Renal cortical epithelial cell (primary cell): ENCODE measurements at places on chromosomes 5 and 9. TPM values are rescaled to one million over a fixed set of nuclear protein-coding genes. Genes with fewer than 3 reads are reported as not detected.

DNA sequence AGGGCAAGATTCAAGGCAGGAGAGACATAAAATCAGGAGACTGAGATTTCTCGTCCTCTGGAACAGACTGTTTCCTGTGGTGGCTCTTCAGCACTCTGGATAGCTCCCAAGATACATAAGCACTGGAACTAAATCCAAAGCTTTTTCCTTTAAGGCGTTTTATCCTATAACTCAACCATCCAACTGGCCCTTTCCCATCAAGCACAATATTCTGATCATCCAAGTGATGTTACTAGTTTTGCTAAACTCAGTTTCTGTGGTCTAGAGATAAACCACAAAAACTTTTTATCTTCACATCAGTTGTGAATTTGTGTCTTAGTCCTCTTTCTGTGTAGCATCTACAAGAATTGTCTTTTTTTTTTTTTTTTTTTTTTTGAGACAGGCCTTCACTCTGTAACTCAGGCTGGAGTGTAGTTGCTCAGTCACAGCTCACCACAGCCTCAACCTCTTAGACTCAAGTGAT lies 299.4 kb downstream of the COX7C start:
- peak; percentile 30 for DNase-seq

- DNase-seq: no peak
Measured at GRCh38 chr9:126293522-126293889, 33.1 kb upstream of the MVB12B start.

GRCh38 chr5:16453609-16454008 lies 12.0 kb downstream of the ZNF622 start:
- DNase-seq: no peak

Gene ZNF782
- total RNA-seq: 4.5 and 5.0 TPM in 2 replicates

- DNase-seq: no peak
Measured at GRCh38 chr5:39941416-39941815, 516.6 kb upstream of the DAB2 start.

- DNase-seq: no peak
Measured at GRCh38 chr5:172973931-172974330, 9.6 kb upstream of the ATP6V0E1 start.

Gene SLC36A1
- total RNA-seq: 3.1 and 3.8 TPM in 2 replicates

- no peak for DNase-seq
Measured at GRCh38 chr9:126652140-126652582, 38.4 kb downstream of the LMX1B start.

DNA sequence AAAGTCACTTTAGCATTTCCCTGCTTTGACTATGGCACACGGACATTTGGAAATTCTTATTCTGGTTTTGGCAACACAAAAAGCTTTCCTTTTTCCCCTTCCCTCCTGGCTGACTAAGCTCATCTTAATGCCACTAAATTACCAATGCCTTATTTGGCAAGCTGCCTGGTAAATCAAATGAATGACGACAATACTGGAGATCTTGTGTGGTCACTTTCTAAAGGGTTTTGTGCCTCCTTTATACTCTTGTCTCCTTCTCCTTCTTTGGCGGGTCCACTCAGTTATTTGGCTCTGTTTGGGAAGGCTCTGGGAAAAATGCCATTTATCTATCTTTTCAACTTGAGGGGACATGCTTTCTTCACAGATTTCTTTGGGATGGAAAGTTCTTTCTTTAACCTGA lies 34.9 kb downstream of the SH3GL2 start:
- peak; percentile 94 for DNase-seq

GRCh38 chr5:42636946-42637345 lies 119.7 kb upstream of the CCDC152 start:
- no peak for DNase-seq

GRCh38 chr5:119269061-119269944 lies 86.5 kb upstream of the TNFAIP8 start:
- DNase-seq: peak; percentile 44

GRCh38 chr9:89555451-89556375 lies 49.1 kb upstream of the GADD45G start:
- DNase-seq: peak; percentile 88

- no peak for DNase-seq
Measured at GRCh38 chr5:98339141-98339848, 434.2 kb upstream of the RGMB start.

Gene SLIT3
- 0.69 and 3.3 TPM in 2 replicates for total RNA-seq

Gene PKD2L2
- total RNA-seq: 0.05 TPM in 1 of 2 replicates, not detected in the other

- DNase-seq: no peak
Measured at GRCh38 chr5:75526070-75526469, 14.4 kb downstream of the POLK start.

DNA sequence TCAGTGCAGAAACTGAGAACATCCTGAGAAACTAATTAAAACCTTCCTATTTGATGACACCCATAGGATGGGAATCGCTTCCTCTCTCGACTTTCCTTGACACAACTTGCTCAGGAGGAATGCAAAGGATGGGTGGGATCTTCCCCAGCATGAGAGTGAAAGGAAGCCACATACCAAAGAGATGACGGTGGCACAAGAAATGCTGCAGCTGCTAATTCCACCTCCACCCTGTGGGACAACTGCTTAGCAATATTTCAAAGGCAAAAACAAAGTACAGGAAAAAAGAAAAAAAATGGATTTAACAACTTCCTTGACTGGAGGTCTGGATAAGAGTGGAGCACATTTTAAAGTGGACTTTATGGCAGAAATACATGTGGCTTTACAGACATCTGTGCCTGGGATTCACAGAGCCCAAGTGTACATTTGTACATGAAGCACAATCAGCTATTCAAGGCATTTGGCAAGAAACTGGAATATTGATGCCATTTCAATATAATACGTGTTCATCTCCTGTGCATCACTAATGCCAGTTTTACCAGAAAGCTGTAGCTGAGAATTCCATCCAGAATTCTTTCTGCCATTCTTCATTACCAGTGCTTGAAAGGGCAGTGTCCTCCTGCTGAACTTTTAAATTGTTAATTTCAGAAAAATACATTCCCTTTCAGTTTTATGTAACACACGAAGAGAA lies 359.2 kb upstream of the ACTBL2 start:
- DNase-seq: peak; percentile 98

Gene ZNF474
- 0.17 and 0.50 TPM in 2 replicates for total RNA-seq

GRCh38 chr9:14219850-14220249 lies 94.1 kb downstream of the NFIB start:
- peak; percentile 31 for DNase-seq
